ENCODE measurements at places on chromosomes 1 and 21.
A peak's percentile ranks its signal among the peaks of the same experiment; 100 is the strongest.

GRCh38 chr1:6948416-6948815 lies 163.2 kb downstream of the CAMTA1 start:
- DNase-seq, result no peak

DNA sequence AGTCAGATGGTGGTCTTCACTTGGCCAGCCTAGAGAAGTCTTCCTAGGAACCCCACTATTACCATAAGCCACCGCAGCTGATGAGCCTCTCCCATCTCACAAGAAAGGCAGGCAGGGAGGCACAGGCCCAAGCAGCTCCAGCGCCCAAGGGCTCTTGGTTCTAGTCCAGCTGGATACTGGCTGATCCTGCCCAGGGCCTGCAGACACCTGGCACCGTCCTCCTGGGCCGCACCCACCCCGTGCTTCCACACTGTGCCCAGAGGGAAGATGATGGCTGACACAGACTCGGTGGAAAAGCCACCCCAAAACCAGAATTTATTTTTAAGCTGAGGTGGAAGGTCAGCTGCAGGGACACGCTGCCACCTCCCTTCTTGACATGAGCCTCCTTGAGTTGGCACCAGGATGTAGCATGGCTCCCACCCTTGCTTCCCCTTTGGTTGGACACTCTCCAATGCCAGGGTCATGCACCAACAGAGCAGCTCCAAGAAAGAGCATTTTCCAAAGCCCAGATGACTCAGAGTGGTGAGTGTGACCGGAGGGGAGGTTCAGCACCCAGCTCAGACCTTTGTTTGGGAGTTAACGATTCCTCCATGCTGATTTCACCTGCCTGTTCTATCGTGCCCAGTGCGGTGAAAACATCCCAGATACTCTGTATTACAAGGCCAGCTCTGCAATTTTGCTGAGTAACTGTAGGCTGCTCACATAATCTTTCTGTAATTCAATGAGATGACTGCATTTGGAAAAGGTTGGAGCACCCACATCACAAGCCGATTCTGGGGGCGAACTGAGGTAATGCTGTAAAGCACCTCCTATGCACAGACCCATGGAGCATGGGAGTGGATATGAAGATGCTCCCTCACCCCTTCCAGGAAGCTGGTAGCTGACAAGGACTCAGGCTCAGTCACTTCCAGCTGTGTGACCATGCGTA lies 63.1 kb upstream of the SLC2A1 start:
- DNase-seq, result no peak

DNA sequence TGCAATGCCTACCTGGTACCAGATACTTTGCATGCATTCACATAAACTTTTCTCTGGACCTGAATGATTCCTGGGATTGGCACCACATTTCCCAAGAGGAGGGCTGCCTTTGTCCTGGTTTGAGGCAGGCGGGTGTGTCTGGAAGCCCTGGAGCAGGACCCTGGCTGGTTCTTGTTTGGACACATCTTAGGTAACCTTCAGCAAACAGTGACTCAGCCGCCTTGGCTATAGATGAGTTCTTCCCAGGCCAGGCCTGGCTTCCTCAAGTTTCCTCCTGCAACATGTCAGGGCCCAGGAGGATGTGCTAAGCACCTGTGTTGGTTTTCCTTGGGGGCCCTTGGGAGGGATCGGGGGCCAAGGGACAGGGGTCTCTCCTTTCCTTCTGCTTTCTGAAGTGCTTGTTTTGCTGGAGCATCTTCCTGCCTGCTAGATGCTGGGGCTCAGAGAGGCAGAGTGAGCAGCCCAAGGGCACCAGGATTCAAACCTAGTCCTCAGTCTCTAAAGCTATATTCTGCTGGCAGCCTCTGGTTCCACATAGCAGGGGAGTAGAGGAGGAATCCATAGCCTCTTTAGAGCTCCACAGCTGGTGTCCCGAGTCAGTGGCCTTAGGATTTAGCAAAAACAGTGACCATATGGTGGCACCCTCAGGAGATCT lies 38.2 kb downstream of the PAX7 start:
- no peak for DNase-seq

- DNase-seq, result no peak
These were observed 59.5 kb downstream of the PALMD start for GRCh38 chr1:99705385-99705784.

DNA sequence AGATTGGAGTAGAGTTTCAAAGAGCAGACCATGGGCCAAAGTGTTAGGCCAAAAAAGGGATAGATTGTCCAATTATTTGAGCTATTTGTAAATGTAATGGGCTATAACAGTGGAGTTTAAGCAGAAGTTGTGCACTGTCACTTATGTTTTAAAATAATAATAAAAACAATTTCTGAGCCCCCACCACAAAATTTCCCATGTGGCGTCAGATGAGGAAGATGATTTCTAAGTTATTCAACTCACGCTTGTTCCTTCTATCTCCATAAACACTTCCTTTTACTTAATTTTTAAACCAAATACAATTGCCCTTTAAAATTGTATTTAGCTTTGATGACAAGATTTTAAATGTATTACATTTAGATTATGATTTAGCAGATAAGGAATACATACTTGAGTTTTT lies 330.0 kb downstream of the PTPRC start:
- DNase-seq, result no peak

GRCh38 chr1:20359451-20360330 lies 69.0 kb downstream of the VWA5B1 start:
- no peak for DNase-seq

- DNase-seq, result no peak
These were observed 1.1 kb upstream of the DIO1 start for GRCh38 chr1:53892911-53893310.

GRCh38 chr1:54887665-54888071 lies 673 bp upstream of the DHCR24 start:
- DNase-seq, result no peak

- no peak for DNase-seq
These were observed 37.0 kb downstream of the MIA3 start for GRCh38 chr1:222654849-222655248.

DNA sequence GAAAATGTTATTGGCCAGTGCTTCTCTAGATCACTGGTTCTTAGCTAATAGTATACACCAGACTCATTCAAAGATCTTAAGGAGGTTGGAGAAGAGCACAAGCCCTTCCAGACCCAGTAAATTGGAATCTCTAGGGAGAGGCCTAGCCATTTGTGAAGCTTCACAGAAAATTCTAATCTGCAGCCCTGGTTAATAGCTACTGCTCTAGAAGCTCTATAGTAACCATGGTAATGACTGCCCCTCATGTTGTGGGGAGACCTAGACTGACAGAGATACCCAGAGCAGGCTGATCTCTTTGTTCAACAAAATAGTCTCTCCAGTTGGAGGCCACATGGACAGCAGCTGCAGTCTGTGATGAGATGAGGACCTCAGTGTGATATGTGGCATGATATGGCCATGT lies 31.7 kb downstream of the ARID1A start:
- no peak for DNase-seq

GRCh38 chr1:180521474-180522212 lies 19.3 kb upstream of the ACBD6 start:
- no peak for DNase-seq

DNA sequence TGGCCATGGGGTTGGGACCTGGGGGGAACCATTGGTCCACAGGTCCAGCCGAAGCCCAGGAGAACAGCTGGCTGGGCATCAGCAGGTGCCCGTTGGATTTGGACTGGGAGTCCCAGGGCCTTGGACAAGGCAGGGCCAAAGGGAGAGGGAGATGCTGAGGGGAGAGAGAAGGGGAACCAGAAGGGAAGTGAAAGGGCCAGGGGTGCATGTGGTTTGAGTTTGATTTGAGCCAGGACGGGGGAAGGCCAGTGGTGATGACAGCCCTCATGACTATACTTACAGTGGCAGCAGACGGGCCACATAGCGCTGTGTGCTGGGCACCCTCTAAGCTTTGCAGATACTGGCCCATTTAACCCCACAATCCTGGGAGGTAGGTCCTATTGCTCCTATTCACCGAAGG lies 18.8 kb downstream of the AGRN start:
- DNase-seq, result no peak

- peak; percentile 16 for DNase-seq
These were observed 3.8 kb upstream of the PADI3 start for GRCh38 chr1:17244821-17245740.

GRCh38 chr21:16156841-16157489 lies 427.2 kb downstream of the USP25 start:
- DNase-seq, result no peak

- DNase-seq, result no peak
These were observed 51.0 kb upstream of the F3 start for GRCh38 chr1:94592571-94592920.

DNA sequence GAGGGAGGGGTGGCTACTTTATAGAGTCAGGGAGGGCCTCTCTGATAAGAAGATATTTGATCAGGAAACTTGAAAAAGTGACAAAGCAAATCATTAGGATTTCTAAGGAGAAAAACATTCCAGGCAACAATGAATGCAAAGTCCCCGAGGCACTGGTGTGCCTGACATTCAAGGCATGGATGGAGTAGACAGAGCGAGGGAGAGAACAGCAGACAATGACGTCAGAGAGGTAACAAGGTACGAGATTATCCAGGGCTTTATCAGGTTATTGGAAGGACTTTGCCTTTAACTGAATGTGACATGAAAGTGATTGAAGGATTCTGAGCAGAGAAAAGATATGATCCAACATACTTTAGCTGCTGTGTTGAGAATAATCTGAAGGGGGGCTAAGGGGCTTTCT lies 72.4 kb upstream of the GNG4 start:
- no peak for DNase-seq

- DNase-seq, result no peak
These were observed 17.9 kb downstream of the KDM1A start for GRCh38 chr1:23037081-23037740.

GRCh38 chr1:145985502-145986439 lies 10.6 kb downstream of the TXNIP start:
- DNase-seq, result no peak

DNA sequence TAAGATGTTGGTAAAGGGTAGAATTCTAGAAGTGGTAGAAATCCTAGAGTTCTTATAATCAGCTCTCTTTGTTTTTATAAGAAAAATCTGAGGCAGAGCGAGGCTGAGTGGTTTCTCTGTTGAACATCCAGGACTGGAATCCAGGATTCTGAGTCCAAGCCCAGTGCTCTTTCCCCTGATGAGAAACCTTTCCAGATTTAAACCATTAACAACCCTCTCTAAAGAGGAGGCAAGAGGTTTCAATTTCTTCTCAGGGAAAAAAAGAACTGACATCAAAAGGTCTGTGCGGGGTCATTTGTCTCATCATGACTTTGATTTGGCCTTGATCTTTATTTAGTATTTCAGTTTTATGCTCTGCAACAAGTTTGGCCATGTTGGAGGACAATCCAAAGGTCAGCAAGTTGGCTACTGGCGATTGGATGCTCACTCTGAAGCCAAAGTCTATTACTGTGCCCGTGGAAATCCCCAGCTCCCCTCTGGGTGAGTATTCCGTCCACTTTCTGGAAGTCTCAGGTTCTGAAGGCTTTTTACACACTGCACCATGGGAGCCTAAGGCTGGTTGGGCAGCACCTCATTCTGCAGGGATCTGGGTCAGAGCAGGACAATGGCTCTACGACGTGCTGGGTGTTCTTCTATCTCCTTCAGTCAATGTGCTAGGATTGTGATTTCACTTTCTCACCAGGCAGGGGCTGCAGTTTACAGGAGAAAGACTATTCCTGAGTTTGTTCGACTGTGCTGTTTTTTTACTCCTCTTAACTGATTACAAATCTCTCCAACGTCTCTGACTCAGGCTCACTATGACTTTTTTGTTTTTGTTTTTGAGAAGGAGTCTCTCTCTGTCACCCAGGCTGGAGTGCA lies 18.9 kb upstream of the CCT8 start:
- no peak for DNase-seq

GRCh38 chr1:211932231-211932932 lies 101.8 kb upstream of the LPGAT1 start:
- DNase-seq, result no peak

DNA sequence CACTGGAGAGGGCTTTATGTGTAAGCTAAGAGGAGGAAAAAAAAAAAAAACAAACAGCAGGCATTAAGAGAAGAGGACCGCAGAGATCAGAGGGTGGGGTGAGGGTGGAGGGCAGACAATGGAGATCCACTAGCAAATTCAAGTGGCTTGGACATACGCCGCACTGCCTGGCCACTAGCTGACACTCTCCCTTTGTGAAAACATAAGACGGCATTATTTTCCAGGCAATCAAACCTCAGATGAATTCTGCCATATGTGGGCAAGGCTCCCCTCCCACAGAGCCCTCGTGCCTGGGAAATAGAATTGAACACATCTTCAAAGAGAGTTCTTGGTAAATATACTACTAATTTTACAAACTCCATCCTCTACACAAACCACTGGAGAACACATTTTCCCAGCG lies 53.6 kb downstream of the ERG start:
- DNase-seq, result no peak

DNA sequence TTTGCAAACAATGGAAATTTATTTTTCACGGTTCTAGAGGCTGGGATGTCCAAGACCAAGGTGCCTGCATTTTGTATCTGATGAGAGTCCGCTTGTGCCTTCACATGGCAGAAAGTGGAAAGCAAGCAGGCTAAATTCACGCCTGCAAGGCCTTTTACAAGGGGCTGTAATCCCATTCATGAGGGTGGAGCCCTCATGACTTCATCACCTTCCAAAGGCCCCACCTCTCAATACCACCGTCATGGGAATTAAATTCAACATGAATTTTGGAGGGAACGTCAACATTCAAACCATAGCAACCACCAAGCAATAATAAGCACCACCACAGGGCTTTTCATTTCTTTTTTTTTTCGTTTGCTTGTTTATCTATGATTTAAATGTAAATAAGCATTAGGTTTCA lies 115.3 kb downstream of the C1orf21 start:
- no peak for DNase-seq

GRCh38 chr21:38831526-38832467 lies 26.1 kb downstream of the ETS2 start:
- DNase-seq, result peak; percentile 94

DNA sequence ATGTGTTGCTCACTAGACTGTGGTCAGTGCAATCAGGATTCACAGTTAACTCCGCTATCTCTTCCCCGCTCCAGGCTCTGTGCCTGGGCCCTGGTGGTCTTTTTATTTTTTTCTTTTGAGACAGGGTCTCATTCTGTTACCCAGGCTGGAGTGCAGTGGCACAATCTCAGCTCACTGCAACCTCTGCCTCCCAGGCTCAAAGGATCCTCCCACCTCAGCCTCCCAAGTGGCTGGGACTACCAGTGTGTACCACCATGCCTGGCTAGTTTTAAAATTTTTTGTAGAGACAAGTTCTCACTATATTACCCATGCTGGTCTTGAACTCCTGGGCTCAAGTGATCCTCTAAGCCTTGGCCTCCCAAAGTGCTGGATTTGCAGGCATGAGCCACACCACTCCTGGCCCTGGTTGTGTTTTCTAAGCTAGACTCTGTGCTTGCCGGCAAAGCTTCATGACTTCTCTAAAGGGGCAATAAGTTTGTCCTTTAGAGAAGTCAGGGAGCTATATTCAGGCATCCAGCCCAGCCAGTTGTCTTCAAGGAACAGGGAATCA lies 1.4 kb downstream of the RCSD1 start:
- no peak for DNase-seq

All from kidney epithelial cell (primary cell).